Kasumi-1 (cell line): ENCODE measurements at places on chromosomes 7 and 10.

DNA sequence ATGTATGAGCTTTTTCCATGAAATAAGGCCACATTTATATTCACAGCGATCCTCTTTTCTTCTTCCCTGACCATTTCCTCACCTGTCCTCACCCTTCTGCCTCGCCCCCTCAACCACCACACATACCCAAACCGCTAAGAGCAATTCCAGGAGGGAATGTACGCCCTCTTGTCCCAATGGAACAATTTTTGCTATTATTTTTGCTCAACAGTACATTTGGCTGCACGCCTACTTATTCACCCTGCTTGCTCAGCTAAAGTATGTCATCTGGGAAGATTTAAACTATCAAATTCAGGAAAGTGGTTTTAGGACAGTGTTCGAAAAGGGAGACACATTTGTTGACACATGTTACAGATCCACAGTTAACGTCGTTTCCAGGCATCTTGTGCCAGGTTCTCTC lies 252.7 kb downstream of the NEBL start:
- DNase-seq: no peak

GRCh38 chr7:65037740-65038688 lies 31.5 kb upstream of the ERV3-1 start:
- DNase-seq: peak; percentile 81

DNA sequence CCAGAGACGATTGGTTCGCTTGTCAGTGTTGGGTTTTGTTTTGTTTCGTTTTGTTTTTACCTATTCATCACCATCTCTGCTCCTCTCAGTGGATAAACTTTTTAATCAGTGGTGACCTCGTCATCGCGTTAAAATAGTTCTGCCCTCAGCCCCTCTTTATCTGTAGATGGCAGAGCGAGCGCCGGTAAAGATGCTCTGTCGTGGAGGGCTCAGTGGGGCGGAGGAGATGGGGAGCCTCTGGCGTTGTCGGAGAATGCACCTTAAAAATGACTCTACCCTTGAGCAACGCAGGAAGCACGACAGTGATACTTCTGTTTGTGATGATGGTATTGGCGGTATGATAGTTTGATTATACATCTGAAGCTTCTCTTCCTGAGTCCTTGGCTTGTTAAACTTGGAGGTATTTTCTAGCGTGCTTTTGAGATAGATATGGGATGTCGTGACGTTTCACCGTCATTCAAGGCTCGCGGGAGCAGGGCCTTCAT lies 554 bp downstream of the CSGALNACT2 start:
- peak; percentile 59 for DNase-seq

- DNase-seq: no peak
These were observed 10.3 kb upstream of the PPP2R2D start for GRCh38 chr10:131890276-131891195.

DNA sequence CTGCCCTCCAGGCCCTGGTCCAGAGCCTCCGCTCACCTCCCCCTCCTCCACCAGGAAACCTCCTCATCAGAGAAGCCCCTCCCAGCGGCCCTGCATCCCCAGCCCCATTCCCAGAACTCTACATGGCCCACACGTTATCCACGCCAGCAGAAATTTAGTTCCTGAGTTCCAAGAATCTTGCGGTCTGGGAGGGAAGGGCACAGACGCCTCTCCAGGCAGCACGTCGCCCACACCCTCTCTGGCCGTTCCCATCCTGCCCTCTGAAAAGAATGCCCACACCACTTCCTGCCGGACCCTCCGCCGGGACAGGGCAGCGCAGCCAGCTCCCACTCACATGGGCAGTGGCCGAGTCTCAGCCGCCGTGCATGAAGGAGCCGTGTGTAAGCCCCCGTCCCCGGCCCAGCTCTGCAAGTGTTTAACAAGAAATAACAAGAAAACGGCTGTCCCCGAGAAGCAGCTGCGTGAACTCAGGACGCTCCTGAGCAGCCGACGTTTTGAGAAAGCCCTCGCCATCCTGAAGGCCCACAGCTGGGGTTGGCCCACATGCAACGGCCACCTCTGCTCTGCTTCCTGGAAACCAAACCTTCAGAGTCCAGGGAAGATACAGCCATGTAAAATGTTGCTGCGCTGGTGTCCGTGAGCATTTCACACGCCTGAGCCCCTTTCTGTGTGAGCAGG lies 17.4 kb downstream of the ADGRA1 start:
- no peak for DNase-seq

DNA sequence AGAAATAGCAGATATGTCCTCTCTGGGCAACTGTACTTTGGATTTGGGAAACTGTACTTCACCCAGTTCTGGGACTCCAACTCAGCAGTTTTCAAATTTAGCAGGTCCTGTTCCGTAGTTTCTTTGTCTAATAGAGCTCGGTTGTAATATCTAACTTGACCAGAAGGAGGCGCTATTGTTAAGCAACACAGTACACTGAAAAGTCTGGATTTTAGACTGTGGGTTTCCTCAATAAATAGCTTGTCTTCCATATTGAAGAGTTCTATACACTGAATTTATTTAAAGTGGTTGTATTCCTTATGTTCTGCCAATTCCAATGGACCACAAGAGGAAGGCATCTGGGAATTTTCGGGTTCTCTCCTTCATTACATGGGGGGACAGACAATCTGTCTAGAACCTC lies 39.8 kb downstream of the ELFN1 start:
- DNase-seq: no peak

DNA sequence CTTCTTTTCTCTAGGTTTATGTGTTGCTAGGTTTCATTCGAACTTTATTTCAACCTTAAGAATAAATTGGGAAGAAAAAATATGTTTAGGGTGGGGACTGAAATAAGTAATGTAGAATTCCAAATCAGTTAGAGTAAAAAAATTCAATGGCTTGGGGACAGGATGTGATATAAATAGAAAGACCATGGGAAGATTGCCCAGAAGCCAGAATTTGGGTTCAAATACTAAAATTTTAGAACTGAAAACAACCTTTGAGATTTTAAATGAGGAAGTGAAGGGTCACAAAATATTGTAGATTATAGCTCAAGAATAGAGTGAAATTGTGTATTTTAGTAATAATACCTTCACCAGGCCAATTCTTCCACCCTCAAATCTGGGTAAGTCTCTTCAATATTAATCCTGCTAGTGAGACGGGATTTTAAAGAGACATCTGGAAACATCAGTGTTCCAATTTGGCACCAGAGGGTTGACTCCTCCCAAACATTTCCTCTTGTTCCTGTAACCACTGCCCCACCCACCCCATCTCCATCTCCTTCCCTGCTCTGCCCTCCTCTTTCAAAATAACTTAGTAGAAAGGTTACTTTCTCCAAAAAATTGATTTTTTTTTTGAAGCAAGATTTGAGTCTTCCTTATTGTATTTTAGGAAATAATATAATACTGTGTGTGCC lies 51.3 kb upstream of the FAM3C start:
- DNase-seq: no peak

DNA sequence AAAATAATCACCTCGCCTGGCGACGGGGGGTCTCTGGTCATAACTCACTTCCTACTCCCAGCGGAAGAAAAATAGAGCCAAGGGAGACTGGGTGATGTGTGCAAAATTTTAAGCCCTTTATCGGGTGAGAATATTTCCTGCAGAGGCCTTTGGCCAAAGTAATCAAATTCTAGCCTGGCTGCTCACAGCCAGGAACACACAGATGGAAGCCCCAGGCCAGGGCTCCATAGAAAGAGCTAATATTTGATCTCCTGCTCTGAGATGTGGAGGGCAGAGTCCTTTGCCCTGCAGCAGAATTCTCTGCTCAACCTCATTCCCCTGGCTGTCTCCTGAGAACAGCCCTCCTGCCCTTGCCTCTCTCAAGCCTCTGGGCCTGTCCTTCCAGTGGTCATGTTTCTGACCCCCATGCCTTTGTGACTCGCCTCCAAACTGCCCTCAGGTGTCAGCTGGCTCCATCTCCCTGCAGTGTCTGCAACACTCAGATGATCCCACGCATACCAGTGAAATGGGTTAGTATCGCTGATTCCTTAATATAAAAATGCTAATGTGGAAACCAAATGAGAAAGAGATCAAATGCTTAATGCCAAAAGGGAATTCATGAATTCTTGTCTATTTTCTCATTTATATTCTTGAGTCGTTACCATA lies 34.5 kb downstream of the FRMD4A start:
- no peak for DNase-seq

DNA sequence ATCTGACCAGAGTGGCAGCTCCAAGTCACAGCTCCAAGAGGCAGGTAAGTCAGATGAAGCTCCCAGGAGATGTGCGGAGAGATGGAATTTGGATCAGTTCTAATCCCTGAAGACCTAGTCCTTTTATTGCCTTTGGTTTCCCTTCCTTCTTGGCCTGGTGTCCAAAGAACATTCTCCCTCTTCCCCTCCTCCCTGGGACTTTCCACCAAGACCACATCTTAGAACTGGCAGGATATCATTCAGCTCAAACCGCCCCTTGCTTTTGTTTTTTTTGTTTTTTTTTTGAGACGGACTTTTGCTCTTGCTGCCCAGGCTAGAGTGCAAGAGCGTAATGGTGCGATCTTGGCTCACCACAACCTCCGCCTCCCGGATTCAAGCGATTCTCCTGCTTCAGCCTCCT lies 190.8 kb downstream of the GFRA1 start:
- DNase-seq: no peak

GRCh38 chr10:102066399-102067088 lies 1.4 kb downstream of the HPS6 start:
- DNase-seq: no peak

GRCh38 chr10:70592746-70593512 lies 9.6 kb downstream of the PRF1 start:
- peak; percentile 96 for DNase-seq

- DNase-seq: no peak
These were observed 174.2 kb upstream of the IMMP2L start for GRCh38 chr7:111736552-111736874.

DNA sequence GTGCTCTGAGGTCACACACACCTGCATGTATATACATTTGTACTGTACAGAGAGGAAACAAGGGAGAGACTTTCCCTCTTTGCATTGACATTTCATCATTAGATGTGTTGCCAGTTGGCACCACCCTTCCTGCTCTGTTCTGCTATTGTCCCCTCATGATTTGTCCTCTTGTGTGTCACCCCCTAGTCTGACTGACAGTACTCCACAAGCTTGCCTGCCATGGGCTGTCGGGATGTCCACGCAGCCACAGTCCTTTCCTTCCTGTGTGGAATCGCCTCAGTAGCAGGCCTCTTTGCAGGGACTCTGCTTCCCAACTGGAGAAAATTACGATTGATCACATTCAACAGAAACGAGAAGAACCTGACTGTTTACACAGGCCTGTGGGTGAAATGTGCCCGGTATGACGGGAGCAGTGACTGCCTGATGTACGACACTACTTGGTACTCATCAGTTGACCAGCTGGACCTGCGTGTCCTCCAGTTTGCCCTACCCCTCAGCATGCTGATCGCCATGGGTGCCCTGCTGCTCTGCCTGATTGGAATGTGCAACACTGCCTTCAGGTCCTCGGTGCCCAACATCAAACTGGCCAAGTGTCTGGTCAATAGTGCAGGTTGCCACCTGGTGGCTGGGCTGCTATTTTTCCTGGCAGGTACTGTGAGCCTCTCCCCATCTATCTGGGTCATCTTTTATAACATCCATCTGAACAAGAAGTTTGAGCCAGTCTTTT lies 9.4 kb downstream of the CLDN12 start:
- DNase-seq: no peak

DNA sequence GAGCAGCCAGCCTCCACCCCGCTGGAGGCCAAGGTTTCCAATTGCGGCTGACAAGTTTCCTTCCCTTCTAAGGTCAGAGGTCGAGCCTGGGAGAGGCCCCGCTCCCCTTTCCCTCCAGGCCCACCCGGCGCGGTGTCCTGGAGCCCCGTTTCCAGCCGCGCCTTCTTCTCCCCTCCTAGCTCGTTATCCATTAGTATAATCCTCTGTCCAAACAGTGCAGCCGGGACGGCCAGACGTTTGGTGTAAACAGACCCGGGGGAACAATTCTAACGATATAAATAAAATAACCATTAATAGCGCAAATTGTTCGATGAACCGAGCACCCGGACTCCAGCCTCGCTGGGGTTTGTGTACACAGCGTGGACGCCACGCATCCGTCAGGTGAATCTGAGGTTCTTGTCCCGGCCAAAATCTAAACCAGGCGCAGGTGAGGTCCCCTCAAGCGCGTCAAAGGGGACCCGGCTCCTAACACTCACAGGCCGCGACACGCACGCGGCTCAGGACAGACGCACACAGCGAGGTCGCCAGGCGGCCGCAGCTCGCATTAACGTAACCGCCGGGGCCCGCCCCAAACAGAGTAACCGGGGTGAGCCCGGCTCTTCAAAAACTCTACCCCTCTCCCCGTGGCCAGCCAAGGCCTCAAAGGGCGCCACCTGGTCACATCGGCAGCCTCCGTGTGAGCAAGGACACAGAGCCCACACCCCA lies 10.8 kb upstream of the NKX2-3 start:
- DNase-seq: no peak

DNA sequence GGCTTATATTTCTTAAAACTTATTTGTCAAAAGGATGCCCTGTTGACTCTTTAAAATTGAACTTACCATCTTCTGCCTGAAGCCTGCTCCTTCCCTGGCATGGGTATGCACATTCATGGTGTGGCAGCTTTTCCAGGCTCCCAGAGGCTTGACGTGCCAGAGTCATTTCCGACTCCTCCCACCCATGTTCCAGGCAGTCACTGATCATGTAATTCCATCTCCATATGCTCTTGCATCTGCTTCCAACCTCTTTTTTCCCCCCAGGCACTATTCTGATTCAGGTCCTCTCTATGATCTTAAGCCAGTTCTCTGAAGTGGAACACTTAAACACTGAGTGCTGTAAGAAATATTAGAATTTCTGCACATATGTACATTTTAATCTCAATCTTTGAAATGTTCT lies 82.2 kb downstream of the CFAP58 start:
- no peak for DNase-seq

GRCh38 chr7:156618078-156618779 lies 22.3 kb upstream of the RNF32 start:
- no peak for DNase-seq

- DNase-seq: no peak
These were observed 248.3 kb downstream of the CDC14C start for GRCh38 chr7:49172639-49173038.

DNA sequence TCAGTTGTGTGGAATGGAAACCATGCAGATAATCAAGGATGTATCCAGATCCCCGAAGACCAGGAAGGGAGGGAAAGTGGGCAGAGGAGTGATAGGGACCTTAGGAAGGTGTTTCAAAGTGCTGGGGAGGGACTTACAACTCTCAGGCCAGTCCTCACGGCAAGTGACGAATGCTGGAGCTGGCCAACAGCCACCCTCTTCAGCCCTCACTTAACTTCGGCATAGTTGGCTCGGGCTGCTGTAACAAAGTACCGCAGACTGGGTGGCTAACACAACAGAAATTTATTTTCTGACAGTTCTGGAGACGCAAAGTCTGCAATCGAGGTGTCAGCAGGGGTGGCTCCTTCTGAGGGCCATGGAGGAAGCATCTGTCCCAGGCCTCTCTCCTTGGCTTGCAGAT lies 265.9 kb upstream of the YAE1 start:
- no peak for DNase-seq
